ENCODE measurements at places on chromosomes 2 and 18. TPM values are rescaled to one million over a fixed set of nuclear protein-coding genes. Genes with fewer than 3 reads are reported as not detected.

DNA sequence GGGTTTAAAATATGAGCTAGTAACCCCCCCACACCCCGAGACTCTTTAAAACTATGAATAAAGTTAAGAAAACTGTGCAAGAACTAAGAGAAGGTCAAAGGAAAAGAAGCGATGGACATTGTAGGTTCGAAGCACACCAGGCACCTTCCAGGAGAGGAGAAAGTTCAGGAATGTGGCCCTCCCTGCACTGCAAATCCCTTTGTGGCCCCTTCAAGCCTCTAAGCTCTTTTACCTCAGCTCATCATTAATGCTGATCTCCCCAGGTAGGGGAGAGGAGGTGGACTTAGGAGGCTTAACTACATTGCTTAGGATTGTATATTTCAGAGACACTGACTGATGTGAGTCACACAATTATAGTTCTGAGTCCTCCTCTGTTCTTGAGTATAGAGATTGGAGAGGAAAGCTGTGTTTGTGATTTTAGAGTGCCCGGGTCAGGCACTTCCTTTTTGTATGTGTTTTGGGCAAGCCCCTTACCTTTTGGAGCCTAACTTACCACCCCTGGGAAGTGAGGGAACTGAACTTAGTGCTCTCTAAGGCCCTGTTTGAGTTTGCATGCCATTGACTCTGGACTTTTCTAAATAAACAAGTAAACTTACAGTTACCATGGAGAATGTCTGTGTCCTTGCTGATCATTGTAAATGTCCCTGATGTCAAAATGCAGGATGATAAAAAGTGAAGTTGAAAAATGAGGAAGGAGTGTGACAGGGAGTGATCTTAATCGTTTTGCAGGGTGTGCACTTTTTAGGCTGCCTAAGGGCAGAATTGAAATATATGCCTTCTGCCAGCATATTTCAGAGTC lies 140.8 kb upstream of the ZEB2 start:
- DNase-seq: no peak

The MGAT4A gene
- 54.7 TPM for total RNA-seq

The RGPD3 gene
- 0.50 TPM for total RNA-seq

- no peak for DNase-seq
These were observed 76.7 kb downstream of the FAM210A start for GRCh38 chr18:13649397-13650390.

The GAL3ST2 gene
- total RNA-seq: not detected

The INHA gene
- total RNA-seq: 0.88 TPM

The MERTK gene
- total RNA-seq: 56.1 TPM

DNA sequence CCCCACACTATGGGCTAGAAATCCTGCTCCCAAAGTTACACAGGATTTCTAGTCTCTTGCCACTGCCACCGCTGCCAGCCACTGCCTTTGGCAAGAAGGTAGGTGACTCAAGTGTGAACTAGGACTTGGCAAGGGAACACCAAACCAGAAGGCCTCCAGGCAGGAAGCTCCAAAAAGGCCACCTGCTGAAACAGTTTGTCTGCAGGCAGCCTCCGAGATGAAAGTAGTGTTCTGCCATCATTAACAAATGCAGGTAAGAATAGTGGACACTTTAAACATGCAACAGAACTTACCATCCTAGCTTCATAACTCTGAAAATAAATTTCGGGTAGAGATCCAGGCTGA lies 3.9 kb downstream of the ANKRD44 start:
- no peak for DNase-seq

DNA sequence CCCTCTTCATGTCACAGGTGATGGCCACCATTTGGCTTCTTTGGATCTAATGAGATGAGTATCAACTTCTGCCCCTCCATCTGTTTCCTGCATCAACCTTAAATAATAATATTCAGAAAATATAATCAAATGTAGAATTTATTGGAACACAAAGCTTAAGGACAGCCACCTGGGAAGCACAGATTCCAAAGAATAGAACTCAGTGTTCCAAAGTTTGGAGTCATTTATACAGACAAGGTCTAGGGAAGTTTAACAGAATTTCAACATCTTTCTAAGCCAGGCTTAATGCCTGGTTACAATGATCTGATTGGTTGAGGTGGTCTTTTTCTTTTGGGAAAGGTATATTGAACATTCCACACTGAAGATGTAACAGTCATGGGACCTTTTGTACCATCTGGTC lies 218.0 kb upstream of the PIEZO2 start:
- DNase-seq: no peak

- DNase-seq: no peak
These were observed 59.3 kb downstream of the CD8B2 start for GRCh38 chr2:106546391-106546990.

- DNase-seq: no peak
These were observed 122.4 kb downstream of the SETBP1 start for GRCh38 chr18:44803019-44803650.

- no peak for DNase-seq
These were observed 40.3 kb upstream of the KLF7 start for GRCh38 chr2:207206011-207206410.

Measured in omental fat pad (tissue), 4 donors.